A549 treated with GW870086 at 1 μM for 4 hours (cell line): ENCODE measurements at places on chromosomes 13 and 19. TPM values are rescaled to one million over a fixed set of nuclear protein-coding genes. Genes with fewer than 3 reads are reported as not detected.

Gene KIR2DL1
- total RNA-seq, result not detected in 5 replicates

Gene ZNF582
- total RNA-seq, result 0.70 to 1.4 TPM (median 1.1 TPM) in 5 replicates

Gene FOXA3
- 0.50 to 0.97 TPM (median 0.67 TPM) in 5 replicates for total RNA-seq

Gene COX6B2
- total RNA-seq, result 0.57 to 1.2 TPM (median 0.81 TPM) in 5 replicates

Gene COG6
- total RNA-seq, result 5.6 to 14.2 TPM (median 6.3 TPM) in 5 replicates

Gene ZNF226
- total RNA-seq, result 18.8 to 23.0 TPM (median 21.0 TPM) in 5 replicates

Gene CEACAM7
- 0.08 to 0.17 TPM in 2 of 5 replicates, not detected in the others for total RNA-seq

Gene ERICH6B
- not detected in 5 replicates for total RNA-seq

Gene CNMD
- total RNA-seq, result not detected in 5 replicates

Gene PSG6
- not detected in 5 replicates for total RNA-seq

Gene CD70
- 14.8 to 26.1 TPM (median 25.1 TPM) in 5 replicates for total RNA-seq

Gene PRSS57
- total RNA-seq, result not detected in 5 replicates

Gene ZGLP1
- 1.1 to 2.2 TPM (median 1.9 TPM) in 5 replicates for total RNA-seq

Gene FOSB
- total RNA-seq, result 8.6 to 16.5 TPM (median 13.5 TPM) in 5 replicates

Gene VSTM2B
- not detected in 5 replicates for total RNA-seq

Gene S1PR4
- 0.08 to 0.19 TPM (median 0.15 TPM) in 4 of 5 replicates, not detected in the other for total RNA-seq

Gene IZUMO4
- total RNA-seq, result 0.23 to 1.1 TPM (median 0.80 TPM) in 5 replicates

Gene KLK14
- total RNA-seq, result 0.32 to 0.71 TPM (median 0.42 TPM) in 5 replicates

Gene LCP1
- total RNA-seq, result 0.16 to 0.26 TPM (median 0.21 TPM) in 5 replicates

Gene EXOC3L2
- 1.2 to 2.3 TPM (median 1.7 TPM) in 5 replicates for total RNA-seq

Gene ZNF844
- not detected in 5 replicates for total RNA-seq

Gene FREM2
- not detected in 5 replicates for total RNA-seq

Gene MBD3L2
- total RNA-seq, result not detected in 5 replicates

Gene ZNF528
- 0.13 to 0.21 TPM (median 0.16 TPM) in 3 of 5 replicates, not detected in the others for total RNA-seq

Gene LILRB1
- total RNA-seq, result not detected in 5 replicates

Gene PSG11
- total RNA-seq, result not detected in 5 replicates

Gene TSSK6
- 0.86 to 1.8 TPM (median 1.7 TPM) in 5 replicates for total RNA-seq

Gene CYP4F2
- total RNA-seq, result 0.08 to 0.49 TPM (median 0.30 TPM) in 4 of 5 replicates, not detected in the other

Gene NKPD1
- 0.17 to 0.34 TPM (median 0.28 TPM) in 5 replicates for total RNA-seq

Gene KLK1
- total RNA-seq, result 0.16 to 0.46 TPM (median 0.17 TPM) in 3 of 5 replicates, not detected in the others

Gene ZNF98
- not detected in 5 replicates for total RNA-seq

Gene UNC13A
- 1.4 to 1.9 TPM (median 1.7 TPM) in 5 replicates for total RNA-seq

Gene APOC4
- total RNA-seq, result not detected in 5 replicates

Gene F10
- total RNA-seq, result 0.09 TPM in 1 of 5 replicates, not detected in the others

Gene MEF2B
- total RNA-seq, result 0.30 to 0.94 TPM (median 0.49 TPM) in 5 replicates

Gene LRFN3
- 13.5 to 23.2 TPM (median 21.2 TPM) in 5 replicates for total RNA-seq

Gene GIPC3
- total RNA-seq, result 0.27 to 0.42 TPM (median 0.31 TPM) in 5 replicates

Gene HIPK4
- total RNA-seq, result 0.07 to 0.30 TPM (median 0.24 TPM) in 5 replicates

Gene DIRAS1
- 3.3 to 4.2 TPM (median 3.7 TPM) in 5 replicates for total RNA-seq

Gene KLK8
- total RNA-seq, result not detected in 5 replicates

Gene ZNF573
- 1.8 to 2.5 TPM (median 2.1 TPM) in 5 replicates for total RNA-seq
